ENCODE measurements at places on chromosomes 1 and 21. TPM values are rescaled to one million over a fixed set of nuclear protein-coding genes. Genes with fewer than 3 reads are reported as not detected.

GRCh38 chr1:202045705-202046104, 35.3 kb downstream of the ELF3 start:
- no peak for DNase-seq

Gene CLEC20A
- not detected for total RNA-seq

DNA sequence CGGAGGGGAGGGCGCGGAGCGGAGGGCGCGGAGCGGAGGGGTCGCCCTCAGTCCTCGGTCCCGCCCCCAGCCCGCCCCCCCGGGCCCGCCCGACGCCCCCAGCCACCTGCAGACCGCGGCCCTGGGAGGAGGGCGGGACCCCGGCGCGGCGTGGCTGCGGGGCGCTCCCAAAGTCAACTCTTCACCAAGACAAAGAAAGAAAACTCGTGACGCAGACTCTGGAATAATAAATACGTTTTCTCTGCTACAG, 1.2 kb downstream of the HES4 start:
- no peak for DNase-seq

DNA sequence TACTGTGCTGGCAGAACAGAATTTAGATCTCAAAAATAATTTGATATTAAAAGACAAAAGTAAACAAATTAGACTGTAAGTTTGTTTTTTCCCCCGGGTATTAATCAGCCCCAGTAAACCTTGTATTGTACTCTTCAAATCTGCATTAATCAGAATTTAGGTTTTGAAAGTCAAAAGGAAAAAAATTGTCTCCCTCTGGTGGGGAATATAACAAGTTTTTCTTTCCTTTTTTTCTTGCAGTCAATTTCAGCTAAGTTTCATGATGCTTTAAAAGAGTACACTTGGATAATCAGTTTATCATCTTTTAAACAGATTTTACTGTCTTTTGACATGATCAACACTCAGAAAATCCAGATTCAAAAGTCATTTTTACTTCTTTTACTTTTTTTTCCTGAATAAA, 134.5 kb upstream of the PKN2 start:
- peak; percentile 1 for DNase-seq

GRCh38 chr1:244601336-244601735, 51.6 kb upstream of the DESI2 start:
- no peak for DNase-seq

GRCh38 chr1:4101459-4102161, 201.5 kb upstream of the C1orf174 start:
- no peak for DNase-seq

Gene CELA3A
- not detected for total RNA-seq

Gene ZC3H12A
- 7.3 TPM for total RNA-seq

GRCh38 chr1:170200621-170201397, 55.0 kb downstream of the NTMT2 start:
- DNase-seq: peak; percentile 58

DNA sequence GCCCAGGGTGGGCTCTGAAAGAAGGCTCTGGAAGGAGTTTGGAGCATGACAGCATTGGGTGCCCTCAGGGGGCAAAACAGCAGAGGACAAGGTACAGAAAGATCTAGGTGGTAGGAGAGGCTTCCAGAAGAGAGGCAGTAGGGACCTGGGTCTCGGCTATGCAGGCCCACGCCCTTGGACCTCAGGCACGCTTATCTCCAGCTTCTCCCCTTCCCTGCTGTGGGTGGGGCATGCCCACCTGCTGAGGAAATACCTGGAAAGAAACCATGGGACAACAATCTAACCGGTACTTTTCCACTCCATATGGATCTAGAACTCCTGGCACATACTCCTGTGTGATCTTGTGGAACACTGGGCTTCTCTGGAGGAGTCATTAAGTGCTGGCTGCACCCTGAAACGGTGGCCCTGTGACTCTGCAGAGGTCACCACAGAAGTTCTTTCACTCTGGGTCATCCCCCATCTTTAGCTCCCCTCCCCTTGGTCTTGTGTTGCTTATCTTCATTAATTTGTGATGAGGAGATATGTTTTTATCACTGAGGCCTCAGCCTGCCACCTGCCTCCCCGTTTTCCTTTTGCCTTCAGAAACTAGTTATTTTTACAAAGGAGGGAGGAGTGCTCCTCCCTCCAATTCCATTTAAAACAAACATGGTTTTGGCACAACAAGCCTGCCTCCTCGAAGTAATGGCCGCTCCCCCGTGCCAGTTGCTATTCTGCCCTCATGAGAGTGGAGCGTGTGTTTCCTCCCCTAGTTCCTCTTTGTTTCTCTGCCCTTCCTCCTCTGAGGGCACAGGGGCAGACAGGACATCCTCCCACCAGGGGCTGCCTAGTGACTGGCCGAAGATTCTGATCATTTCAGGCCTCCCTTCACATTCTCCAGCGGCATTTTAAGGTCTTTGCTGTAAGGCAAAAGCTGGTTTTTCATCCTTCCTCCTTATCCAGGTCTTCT, 78.0 kb upstream of the ATP5PO start:
- no peak for DNase-seq

Gene OLFM3
- not detected for total RNA-seq

DNA sequence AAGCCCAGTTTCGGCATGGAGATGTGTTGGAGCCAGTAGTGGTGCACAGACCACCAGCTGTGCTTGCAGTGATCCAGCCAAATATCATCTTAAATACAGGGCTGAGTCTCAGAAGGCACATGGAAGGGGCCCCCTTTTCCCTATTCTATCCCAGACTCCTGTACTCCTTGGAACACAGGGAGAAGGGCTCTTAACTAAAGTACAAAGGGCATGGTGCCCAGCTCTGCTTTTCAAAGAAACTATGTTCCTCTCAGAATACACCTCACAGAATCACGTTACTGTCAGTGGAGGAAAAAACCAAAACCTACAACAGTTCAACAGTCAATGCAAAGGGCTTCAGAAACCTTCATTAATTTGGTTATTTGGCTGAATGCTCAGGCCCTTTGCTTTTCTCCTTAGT, 180.6 kb upstream of the C1orf105 start:
- DNase-seq: no peak

- DNase-seq: peak; percentile 100
These were observed 2.6 kb downstream of the FUCA1 start for GRCh38 chr1:23865543-23865930.

DNA sequence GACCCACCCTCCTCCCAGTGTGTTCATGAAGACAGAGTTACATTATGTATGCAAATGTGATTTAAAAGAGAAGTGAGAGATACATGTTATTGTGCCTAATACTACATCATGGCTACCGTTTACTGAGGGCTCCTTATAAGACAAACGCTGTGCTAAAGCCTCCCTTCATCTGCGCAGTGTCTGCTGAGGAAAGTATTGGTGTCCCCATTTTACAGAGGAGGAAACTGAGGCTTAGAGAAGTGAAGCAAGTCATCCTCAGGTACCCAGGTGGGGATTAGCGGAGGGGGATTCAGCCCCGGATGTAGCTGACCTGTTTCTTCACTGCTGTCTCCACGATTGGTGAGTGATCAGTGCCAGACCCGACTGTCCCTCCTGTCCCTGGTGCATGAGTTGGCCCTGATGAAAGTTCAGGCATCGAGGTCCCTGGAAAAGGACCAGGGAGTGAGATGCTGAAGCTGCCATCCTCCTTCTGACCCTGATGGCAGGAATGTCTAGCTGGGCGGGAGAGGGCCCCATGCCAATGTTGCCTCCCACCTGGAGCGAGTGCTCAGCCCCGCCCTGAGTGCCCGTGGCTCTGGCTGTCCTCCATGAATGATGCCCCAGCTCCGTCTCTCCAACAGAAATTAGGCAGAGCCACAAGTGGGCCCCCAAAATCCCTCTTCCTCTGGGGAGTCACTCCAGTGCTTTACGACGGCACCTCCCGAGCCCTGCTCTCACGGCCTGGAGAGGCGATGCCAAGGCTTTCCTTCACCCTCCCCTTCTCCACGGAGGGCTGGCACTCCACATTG, 204.7 kb downstream of the KAZN start:
- no peak for DNase-seq

Gene ADGRL4
- 50.3 TPM for total RNA-seq

- DNase-seq: no peak
These were observed 172.8 kb downstream of the PTGER3 start for GRCh38 chr1:70874818-70875217.

GRCh38 chr1:222310836-222311235, 237.1 kb downstream of the HHIPL2 start:
- DNase-seq: peak; percentile 69

GRCh38 chr1:212218911-212219310, 66.3 kb upstream of the PPP2R5A start:
- DNase-seq: peak; percentile 83

DNA sequence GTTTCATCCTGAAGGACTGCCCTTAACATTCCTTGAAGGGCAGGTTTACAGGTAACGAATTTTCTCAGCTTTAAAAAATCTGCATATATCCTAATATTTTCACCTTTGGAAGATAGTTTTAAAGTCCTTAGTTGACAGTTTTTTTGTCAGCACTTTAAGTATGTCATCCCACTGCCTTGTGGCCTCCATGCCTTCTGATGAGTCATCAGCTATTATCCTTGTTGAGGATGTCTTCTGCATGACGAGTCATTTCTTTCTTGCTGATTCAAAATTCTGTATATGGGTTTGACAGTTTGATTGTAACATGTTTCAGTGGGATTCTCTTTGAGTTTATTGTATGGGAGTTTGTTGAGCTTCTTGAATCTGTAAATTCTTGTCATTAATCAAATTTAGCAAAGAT, 500.6 kb downstream of the DISC1 start:
- peak; percentile 87 for DNase-seq

DNA sequence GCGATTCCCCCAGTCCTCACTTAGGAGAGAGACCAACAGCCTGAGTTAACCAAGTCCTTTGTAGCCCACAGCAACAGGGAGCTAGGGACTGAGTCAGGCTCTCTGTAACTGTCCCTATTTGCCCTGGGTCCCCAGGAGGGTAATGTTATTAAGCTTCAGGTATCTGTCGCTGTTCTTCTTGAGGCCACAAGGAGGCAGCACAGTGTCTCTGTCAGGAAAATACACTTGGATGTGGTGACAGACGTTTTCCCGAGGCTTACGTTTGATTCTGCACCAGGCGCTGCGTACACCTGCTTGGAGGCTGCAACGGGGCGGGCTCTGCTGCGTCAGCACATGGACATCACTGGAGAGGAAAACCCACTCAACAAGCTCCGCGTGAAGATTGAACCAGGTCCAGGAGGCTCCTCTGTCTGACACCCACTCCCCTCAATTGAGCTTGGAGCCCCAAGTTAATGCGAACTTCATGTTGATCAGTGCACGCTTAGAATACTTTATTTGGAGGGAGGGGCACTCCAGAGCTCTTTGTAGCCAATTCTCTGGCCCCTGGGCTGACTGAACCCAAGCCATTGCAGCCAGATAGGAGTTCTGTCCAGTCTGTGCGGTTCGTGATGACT, 10.7 kb upstream of the ELF3 start:
- DNase-seq: peak; percentile 39

Measured in RPMI7951 (cell line).